Muscle of arm (tissue), 14 donors: ENCODE measurements at places on chromosomes 3 and 15. TPM values are rescaled to one million over a fixed set of nuclear protein-coding genes. Genes with fewer than 3 reads are reported as not detected.

The SLC27A2 gene
- not detected for polyA plus RNA-seq

The ZNF620 gene
- polyA plus RNA-seq: 2.7 TPM

DNA sequence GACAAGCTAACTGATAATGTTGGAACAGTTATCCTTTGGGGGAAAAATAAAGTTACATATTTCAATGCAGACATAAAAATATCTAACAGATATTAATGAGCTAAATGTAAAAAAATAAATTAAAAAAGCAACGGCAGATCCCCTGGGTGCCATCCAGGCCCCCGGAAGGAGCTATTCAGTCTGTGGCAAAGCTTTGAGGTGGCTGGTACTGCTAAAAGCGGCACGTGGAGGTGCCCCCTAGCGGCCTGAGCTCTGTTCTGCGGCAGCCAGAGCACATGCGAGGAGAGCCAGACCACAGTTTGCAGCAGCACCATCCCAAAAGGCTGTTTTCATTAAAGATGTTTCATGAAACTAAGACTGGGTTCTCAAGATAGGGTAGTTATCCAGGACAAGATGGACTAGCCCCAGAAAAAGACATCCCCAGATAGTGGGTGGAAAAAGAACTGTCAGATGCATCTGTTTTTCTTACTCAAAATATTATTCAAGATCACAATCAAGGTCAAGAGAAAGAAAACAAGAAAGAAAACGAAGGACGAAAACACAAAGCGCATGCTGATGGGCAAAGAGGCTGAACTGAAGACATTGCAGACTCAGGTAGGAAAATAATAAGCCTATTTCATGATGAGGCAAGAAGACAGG is 18.7 kb downstream of the AP3S2 start:
- DNase-seq: peak; percentile 73

- no peak for DNase-seq
Measured at GRCh38 chr15:73688455-73688854, 4.3 kb downstream of the CD276 start.

DNA sequence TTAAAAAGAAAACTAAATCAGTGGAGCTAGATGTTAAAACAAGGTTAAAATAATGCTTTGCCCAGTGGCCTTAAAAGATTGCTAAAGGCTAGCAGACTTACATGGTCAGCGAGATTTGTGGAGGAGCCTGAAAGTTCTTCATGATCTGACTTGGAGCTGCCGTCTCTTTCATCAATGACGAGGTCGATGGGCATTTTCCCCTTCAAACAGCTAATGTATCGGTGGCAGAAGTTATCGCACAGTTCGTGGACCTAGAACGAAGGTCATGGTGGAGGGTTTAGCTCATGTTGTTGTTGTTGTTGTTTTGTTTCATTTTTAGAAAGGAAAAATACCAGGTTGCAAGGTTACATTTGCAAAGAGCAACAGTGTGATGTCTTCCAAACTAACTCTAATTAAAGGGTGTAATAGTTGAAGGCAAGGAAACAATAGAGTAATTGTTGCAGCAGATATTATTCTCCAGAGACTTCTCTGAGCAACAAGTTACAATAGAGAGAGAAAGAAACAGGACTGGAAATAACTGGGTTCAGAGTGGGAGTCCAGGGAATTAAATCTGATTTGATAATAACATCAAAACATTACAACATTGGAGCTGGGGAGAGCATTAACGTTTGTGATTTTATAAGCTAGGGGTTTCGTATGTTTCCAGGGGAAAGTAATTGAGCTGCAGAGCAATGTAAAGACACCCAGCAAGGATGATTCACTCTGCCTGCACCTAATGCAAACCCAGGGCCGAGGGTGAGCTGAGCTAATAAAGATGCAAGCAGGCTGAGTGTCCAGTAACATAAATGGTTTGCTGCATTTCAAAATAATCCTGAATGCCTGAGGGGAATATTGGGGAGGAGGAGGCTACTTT is 6.6 kb downstream of the MEIS2 start:
- DNase-seq: no peak

DNA sequence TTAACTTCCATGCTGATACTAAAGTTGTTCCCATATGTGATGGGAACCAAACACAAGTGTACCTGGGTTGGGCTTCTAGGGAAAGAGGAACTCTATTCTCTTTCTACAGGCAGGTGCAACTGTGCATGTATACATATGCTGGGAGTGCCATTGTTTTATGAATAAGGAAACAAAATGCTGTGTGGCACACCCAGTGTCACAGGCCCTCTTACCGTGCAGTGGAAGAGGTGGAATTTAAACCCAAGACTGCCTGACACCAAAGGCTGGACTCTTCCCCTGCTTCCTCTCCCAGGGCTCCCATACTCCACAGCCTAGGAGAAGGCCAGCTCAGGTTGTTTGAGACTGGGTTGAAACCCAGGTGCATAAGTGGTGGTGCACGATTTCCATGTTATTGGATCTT is 1.9 kb upstream of the FETUB start:
- DNase-seq: no peak

GRCh38 chr3:28915741-28916500 is 364.9 kb upstream of the RBMS3 start:
- DNase-seq: peak; percentile 54
